ENCODE measurements at places on chromosomes 5 and 9.

DNA sequence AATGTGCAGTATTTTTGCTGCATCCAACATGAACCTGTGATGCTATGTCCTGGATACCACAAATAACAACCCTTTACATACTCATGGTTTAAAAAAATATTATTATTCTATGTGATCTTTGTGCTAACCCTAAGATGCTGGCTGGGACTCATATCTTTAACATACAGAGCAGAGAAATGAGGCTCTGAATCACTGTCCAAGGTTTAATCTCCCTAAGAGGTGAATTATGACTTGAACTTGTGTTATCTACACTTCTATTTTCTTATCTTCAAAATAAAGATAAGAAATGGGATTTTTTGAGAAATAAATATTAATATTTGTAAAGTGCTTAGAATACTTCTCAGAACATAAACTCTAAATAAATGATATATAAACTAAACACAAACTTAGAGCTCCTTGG lies 68.8 kb upstream of the GRIA1 start:
- DNase-seq = no peak

- DNase-seq = no peak
These were observed 2.1 kb downstream of the FBLL1 start for GRCh38 chr5:168531191-168531590.

- no peak for DNase-seq
These were observed 494.2 kb downstream of the MTRR start for GRCh38 chr5:8363138-8363537.

DNA sequence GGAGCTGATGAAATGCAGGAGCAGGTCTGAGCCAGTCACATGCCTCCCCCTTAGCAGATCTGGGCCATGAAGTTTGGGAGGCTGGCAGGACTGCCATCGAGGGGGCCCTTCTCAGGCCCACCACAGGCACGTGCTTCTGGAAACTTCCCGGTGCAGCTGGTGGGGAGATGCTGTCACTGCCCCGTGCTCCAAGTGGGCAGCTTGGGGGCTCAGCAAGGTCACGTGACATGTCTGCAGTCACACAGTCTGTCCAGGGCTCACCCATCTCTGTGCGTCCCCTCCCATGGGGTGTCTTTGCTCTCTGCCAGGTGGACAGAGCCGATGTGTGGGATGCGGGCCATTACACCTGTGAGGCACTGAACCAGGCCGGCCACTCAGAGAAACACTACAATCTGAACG lies 79.4 kb upstream of the ASS1 start:
- no peak for DNase-seq

- DNase-seq = no peak
These were observed 133.4 kb upstream of the CDH9 start for GRCh38 chr5:27171761-27172261.

- DNase-seq = no peak
These were observed 29.2 kb downstream of the CDKN2A start for GRCh38 chr9:21964925-21965385.

DNA sequence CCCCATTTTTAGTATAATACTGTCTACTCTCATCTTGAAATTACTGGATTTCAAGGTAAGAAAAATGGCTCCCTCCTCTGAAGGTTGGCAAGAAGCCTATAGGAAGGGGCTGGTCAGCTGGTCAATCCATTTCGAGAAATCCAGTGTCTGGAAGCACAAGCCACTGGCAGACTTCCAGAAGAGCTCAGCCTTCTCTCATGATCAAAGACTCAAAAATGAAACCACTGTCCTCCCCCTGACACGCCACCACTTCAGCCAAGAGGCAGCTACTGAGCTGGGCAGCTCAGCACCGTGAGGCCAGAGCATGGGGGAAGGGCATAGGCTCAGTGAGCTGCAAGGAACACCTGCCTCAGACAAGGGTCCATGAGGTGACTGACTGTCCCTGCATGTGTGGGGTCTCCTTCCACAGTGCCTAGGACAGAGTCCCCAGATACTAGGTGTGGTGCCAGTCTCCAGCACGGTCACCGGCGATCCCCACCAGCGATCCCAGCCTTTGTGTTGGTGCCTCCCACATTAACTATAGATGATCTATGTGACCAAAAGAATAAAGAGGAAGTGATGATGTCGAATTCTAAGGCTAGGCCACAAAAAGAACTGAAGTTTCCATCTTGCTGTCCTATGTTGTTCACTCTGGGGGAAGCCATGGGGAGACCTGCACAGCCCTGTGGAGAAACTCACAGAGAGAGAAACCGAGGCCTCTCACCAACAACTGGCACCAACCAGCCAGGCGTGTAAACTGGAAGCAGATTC lies 100.1 kb upstream of the LRRTM2 start:
- DNase-seq = no peak

- DNase-seq = no peak
These were observed 78.8 kb downstream of the GNAQ start for GRCh38 chr9:77952635-77953328.

DNA sequence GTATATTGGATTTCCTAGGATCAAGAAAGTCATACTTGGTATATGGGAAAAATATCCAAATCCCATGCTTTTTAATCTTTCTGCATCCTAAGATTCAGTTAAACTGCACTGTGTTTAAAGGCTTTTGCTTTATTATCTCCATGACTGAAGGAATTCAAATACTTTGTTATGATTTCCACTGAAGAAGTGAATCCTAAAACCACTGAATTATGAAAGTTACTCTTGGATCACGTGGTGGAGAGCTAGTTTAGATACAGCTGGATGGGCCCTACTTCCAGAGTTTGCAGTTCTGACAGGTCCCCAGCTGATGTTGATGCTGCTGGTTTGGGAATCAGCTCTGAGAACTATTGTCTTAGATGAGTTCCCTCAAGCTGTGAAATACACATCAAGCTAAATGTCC lies 5.0 kb downstream of the DAB2 start:
- DNase-seq = no peak

Measured in LoVo (cell line).